ENCODE measurements at places on chromosomes 1 and 21. TPM values are rescaled to one million over a fixed set of nuclear protein-coding genes. Genes with fewer than 3 reads are reported as not detected.

Gene FMO4
- 5.4 TPM for total RNA-seq

Gene SPRR2E
- total RNA-seq = 1.2 TPM

Gene PCBP3
- total RNA-seq = 5.4 TPM

DNA sequence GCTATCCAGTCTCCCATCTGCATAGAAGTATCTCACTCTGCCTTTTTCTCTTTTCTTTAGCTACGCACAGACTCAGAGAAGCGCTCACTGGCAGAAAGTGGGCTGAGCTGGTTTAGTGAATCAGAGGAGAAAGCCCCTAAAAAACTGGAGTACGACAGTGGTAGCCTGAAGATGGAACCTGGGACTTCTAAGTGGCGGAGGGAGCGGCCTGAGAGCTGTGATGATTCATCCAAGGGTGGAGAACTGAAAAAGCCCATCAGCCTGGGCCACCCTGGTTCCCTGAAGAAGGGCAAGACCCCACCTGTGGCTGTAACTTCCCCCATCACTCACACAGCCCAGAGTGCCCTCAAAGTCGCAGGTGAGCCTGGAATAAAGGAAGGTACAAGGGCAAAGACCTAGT lies 48.0 kb upstream of the IPO9 start:
- no peak for DNase-seq

- no peak for DNase-seq
Observed at GRCh38 chr21:34690041-34690792, 21.4 kb downstream of the CLIC6 start.

Data from mesothelial cell of epicardium (in vitro differentiated cells).